H7 (cell line): ENCODE measurements at places on chromosomes 12 and 14.

- no peak for DNase-seq
Observed at GRCh38 chr12:47885012-47885501, 19.7 kb downstream of the VDR start.

GRCh38 chr14:23286902-23287479, 1.1 kb upstream of the HOMEZ start:
- no peak for DNase-seq

DNA sequence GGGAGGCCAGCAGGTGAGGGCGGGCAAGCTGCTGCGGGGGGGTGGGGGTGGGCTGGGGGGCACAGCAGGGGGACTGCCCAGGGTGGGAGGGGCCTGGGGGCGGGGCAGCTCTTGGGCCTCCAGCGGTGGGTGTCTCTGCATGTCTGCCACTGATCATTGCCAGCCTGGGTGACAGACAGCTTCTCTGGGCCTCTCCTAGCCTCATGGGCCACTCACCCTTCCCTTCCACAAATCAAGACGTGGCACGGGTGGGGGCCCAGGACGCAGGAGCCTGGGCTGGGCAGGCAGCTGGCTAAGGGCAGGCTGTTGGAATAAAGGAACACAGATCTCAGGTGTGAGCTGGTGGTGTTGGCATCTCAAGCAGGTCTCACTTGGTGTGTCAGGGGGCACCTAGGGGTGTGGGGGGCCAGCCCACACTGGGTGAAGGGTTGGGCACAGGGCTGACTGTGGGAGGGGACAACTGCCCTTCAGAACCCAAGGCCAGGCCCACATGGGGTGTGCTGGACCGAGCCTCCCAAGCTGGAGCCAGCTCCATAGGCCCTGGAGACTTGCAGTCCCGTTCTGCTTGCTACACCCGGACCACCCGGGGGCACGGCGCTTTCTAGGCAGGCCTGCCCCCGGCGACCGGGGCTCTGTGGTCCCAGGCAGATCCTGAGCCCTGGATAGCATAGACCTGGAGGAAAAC, 3.0 kb downstream of the TEDC1 start:
- peak; percentile 52 for DNase-seq

GRCh38 chr12:131829356-131829747, 1.2 kb downstream of the MMP17 start:
- no peak for DNase-seq

- DNase-seq, result no peak
Observed at GRCh38 chr12:124681779-124682391, 114.5 kb upstream of the NCOR2 start.

DNA sequence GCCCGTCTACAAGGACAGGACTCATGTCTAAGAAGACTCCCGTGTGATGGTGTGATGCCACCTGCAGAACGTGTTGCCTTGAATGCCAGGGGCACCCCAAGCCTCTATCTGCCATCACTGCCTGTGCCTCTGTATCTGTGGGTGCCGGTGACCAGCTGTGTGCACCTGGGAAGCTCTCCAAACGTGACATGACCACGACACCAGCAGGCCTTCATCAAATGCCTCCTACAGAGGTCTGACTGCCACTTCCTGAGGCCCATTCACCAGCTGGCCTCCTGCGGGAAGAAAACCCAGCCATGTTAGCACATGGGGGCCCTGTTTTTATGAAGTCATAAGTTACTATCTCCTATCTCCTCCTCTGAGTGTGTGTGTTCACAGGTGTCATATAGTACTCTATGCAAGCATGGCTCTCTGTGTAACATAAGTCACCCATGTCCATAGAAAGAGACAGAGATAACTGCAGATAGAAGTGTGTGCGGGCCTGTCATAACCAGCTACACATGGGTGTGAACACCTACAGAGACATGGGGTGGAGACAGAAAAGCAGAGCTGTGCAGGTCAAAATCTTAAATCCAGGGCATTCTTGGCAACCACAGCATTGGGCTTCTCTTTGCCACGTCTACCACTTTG, 18.3 kb upstream of the SERPINA4 start:
- no peak for DNase-seq

- DNase-seq, result no peak
Observed at GRCh38 chr12:128994856-128995255, 141.6 kb downstream of the GLT1D1 start.

- DNase-seq, result no peak
Observed at GRCh38 chr12:68414988-68415387, 82.8 kb upstream of the MDM1 start.

DNA sequence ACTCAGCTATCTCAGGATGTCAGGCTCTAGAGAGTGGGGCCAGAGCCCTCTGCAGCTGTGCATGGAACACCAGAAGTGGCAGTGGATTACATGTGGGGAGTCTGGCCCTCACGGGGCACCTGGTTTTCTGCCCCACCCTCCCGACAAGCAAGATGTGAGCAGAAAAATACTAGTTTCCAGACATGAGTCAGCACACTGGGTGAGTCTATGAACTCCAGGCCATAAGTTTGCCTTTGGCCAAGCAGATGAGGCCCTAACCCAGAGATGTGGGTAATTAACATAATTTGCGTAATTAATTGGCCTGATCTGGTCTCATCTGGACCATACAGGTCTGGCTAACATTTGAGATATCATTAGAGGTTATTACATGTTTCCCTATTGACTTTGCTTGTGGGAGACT, 37.7 kb upstream of the SLC24A4 start:
- no peak for DNase-seq

- no peak for DNase-seq
Observed at GRCh38 chr12:95181103-95181502, 36.2 kb downstream of the FGD6 start.
